ENCODE measurements at places on chromosomes 3 and 15. TPM values are rescaled to one million over a fixed set of nuclear protein-coding genes. Genes with fewer than 3 reads are reported as not detected.
A peak's percentile ranks its signal among the peaks of the same experiment; 100 is the strongest.

DNA sequence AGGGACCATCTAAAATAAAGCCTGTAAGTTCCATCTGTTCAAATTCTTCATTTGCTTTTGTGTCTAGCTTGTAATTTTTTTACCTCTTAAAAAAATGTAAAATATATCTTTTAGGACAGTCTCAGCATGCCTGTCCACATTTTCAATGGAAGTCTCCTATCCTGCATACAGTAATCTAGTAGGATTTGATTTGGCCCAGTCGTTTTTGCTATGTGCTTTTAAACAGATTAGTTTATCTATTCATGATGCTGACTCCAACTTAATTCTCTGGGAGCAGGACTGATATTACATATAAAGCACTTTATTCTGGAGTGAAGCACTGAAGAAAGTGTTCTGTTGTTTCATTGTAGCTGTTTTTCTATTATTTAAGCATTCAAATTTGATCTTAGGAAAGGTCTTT is 38.9 kb upstream of the CFAP20DC start:
- DNase-seq = no peak

DNA sequence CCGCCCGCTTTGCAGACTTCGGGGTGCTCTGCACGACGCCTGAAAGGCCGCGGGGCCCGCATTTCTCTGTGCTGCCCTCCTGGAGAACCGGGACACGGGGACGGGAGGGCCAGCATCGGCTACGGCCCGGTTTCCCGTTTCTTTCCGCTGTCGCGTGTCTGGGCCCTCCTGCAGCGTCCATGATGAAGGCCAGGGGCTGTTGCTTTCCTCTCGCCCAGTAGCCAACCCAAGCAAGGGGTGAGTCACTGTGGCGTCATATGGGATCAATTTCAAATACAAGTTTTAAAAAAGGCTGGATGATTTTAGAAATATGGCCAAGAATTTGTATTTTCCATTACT is 435 bp downstream of the SLC35G2 start:
- DNase-seq = peak; percentile 45

- DNase-seq = peak; percentile 47
Observed at GRCh38 chr3:172516318-172517214, 6.7 kb downstream of the TNFSF10 start.

- DNase-seq = no peak
Observed at GRCh38 chr15:33586786-33587697, 276.3 kb downstream of the RYR3 start.

DNA sequence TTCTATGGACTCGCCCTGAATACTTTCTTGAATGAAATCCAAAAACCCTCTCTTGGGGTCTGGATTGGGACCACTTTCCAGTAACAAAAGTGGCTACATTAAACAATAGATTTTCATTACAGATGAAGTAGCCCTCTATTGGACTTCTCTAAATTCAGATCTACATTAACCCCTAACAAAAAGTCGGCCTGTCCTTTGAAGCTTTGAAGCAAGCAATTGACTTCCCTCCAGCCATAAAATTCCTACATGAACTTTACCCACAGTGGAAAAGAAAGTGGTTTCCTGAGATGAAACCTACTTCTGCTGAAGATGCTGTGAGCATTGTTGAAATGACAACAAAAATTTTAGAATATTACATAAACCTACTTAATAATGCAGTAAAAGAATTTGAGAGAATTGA is 967.1 kb upstream of the ROBO1 start:
- DNase-seq = no peak

GRCh38 chr3:160748787-160749186 is 7.2 kb upstream of the PPM1L start:
- DNase-seq = no peak

DNA sequence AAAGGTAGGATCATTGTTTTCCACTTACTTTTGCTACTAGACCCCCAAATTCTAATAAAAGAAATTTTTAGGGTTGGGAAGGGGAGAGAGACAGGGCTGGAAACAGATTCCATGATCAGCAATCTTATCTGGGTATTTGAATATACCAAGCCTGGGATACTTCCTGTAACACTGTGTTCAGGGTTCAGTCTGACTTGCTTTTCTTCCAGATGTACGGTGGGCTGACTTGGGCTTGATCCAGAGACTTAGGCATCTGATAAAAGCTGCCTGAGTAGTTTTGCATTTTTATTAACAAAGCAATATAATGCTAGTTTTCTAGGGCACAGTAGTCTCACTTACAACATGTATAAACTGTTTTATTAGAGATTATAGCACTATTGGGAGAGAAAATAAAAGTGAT is 49.2 kb downstream of the KCNMB2 start:
- DNase-seq = no peak

Gene LRRIQ4
- total RNA-seq = not detected

Gene SLC22A14
- total RNA-seq = not detected

DNA sequence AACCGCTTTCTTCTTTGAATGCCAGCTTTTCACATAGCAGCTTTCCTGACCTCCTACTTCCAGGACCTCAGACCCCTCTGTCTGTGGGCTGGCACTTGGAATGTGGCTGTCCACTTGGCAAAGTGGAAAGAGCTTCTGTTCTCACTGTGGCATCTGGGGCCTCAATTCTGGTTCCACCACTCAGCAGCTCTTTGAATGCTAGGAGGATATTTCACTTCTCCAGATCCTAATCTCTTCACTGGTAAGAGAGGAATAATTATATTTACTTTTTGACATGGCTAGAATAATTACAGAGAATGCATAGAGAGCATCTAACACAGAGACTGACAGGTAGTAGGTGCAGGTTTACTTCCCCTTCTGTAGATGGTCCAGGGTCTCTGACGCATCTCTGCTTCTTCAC is 405.9 kb downstream of the LPP start:
- DNase-seq = no peak

Data from left ventricle myocardium superior (tissue), 1 donor.